NCI-H146 (cell line): ENCODE measurements at places on chromosomes 2 and 18.
A peak's percentile ranks its signal among the peaks of the same experiment; 100 is the strongest.

- DNase-seq: peak; percentile 30
Observed at GRCh38 chr2:163044114-163044513, 205.5 kb upstream of the KCNH7 start.

GRCh38 chr2:125092276-125093009, 1067.4 kb downstream of the CNTNAP5 start:
- peak; percentile 25 for DNase-seq

GRCh38 chr2:149313512-149313972, 16.8 kb upstream of the LYPD6 start:
- peak; percentile 16 for DNase-seq

DNA sequence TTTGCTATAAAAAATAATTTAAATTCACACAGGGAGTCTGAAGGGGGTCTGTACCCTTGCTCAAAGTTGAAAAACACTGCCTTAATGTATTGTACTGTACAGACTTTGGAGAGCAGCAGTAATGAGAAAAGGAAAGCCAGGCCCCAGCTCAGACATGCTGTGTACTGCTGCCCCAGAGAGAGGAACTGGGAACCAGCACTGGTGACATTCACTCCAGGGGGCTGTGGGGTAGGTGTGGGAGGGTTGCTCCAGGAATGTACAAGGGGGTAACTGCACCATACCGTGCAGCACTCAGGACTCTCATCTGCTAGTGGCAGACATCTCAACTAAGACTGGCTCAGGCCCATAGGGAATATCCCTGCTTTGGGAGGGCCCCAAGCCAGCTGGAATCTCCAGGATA, 146.0 kb upstream of the RMP24 start:
- no peak for DNase-seq

- no peak for DNase-seq
Observed at GRCh38 chr2:88350331-88351248, 101.9 kb downstream of the FOXI3 start.

DNA sequence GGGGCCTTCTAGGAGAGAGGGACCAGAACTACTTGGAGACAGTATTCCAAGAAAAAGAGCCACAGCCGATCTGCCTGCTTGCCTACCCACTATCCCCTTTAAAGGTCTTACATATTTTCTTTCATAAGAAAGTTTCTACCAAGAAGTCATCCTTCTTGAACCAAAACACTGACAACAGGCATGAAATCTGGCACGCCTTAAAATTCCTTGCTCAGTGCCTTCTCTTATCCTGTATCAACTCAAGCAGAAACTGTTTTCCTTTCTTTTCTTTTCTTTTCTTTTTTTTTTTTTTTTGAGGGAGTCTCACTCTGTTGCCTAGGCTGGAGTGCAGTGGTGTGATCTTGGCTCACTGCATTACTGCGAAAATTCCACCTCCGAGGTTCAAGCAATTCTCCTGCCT, 48.3 kb upstream of the ZFP36L2 start:
- DNase-seq: no peak

- DNase-seq: peak; percentile 62
Observed at GRCh38 chr18:63197246-63197869, 122.2 kb downstream of the BCL2 start.

- no peak for DNase-seq
Observed at GRCh38 chr2:37394263-37394662, 49.8 kb downstream of the QPCT start.

DNA sequence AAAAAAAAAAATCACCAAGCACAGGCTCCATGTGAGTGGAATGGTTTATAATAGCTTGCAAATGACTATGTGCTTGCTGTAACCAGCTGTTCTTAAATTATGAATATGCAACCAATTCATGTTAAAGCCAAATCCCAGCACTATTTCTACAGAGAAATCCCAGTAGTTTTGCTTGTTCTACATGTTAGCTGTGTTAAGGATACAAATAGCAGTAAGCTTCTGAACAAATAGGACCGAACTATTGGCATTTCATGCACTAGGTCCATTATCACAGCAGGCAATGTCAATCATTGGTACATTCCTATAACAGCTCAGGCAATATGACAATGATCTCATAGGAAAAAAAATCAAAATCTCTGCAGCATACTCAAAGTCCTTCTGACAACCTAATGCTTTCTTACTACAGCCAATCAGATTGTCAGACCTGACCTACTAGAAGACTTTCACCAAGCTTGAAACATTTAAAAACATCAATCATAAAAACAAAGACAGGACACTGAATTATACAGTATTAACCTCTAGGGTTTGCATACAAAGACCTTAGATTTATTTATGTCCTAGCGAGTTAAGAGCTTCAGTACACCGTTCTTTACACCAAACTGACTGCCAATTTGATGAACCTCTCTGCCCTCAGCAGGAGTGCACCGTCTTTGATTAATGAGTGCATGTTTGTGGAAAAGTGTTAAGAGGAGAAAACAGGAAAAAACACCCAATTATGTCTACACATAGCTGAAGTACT, 6.4 kb downstream of the BAZ2B start:
- peak; percentile 25 for DNase-seq

- DNase-seq: no peak
Observed at GRCh38 chr18:63109022-63109421, 210.5 kb downstream of the BCL2 start.

DNA sequence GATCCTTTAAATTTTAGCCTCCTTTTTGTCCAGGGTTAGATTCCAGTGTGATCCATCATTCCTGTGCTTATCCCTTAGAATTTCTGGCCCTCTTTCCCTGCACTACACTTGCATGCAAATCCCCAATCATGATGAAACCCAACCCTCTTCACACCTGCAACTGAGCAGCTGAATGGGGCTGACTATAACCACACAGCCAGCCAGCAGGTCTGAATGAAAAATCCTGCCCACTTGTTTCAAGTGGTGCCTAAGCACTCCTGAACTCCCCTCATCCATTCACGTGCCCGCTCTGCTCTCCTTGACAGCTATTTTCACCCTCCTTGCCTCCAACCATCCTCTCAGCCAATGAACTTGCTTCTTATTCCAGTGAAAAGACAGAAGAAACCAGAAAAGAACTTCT, 80.5 kb upstream of the AFF3 start:
- DNase-seq: peak; percentile 27

DNA sequence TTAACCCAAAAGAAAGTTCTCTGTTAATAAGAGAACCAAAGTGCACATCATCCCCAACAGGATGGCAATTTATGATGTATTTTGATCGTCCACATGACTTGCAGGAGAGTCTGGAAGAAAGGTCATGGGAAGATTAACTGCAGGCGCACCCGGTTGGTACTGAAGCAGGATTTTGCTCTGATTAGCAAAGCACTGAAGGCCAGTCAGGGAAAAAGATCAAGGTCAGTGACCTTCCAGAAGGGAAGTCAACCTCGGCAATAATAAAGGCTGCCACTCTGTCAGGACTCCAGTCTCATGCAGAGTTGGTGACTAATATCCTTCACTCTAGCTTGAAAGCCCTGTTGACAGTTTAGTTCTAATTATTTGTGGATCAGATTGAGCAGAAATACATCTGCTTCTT, 432.7 kb upstream of the RAB12 start:
- no peak for DNase-seq

- peak; percentile 63 for DNase-seq
Observed at GRCh38 chr2:157497638-157498314, 53.9 kb upstream of the CYTIP start.

- no peak for DNase-seq
Observed at GRCh38 chr18:13239171-13239956, 20.8 kb downstream of the LDLRAD4 start.

- DNase-seq: no peak
Observed at GRCh38 chr2:121860033-121860757, 104.7 kb downstream of the TSN start.

DNA sequence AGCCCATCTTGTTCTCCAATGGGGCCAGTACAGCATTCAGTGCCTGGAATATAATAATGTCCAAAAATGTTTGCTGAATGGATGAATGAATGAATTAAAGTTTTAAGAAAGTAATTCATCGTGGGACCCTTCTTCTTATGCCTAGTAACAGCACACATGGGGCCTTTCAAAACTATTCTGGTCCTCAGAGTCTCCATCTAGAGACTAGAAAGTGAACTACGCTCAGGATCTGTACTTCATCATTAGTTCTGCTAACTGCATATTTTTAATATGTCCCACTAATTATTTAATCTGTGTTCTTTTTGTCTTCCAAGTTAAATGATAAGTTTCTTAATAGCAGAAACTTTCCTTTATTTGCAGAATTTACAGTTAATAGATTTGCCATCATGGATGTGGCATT, 172.5 kb downstream of the SMAD2 start:
- DNase-seq: no peak

DNA sequence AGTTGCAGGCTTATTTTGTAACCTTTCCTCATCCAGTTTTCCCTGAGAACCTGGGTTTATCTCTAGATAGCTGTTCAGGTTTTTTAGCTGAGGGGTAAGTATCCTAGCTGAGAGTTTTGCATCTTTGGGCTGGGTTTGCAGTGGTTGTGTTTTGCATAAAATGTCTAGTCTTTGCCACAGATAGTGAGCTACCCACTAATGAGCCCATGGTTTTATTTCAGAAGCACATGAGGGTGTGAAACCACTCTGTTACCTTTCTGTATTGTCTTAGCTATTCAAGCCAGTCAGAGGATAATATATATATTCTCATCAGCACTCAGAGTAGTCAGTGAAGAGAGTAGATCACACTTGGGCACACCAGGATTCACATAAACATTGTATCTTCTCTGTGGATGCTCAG, 24.6 kb upstream of the TXNDC2 start:
- no peak for DNase-seq

GRCh38 chr2:168565112-168565511, 109.0 kb downstream of the CERS6 start:
- no peak for DNase-seq

DNA sequence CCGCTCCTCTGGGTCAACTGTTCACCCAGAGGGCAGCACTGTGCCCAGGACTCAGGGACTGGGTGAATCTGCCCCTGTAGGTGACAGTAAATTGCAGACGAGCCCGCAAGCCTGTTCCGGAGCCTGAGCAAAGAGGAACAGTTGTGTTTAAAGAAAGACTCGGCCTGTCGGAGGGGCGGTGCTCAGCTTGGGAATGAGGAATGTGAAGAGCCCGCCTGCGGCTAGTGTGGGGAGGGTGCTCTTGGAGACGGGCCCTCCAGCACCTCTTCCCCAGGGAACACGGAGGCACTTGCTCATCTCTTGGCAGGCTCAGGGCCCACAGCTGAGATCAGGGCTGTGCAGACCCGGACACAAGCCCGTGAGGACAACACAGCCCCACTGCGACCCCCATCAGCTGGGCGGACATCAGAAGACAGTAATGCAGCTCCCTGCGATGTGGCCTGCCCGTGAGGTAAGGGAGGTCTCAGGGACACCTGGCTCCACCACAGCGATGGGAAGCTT, 299.0 kb downstream of the NDUFA10 start:
- no peak for DNase-seq

- no peak for DNase-seq
Observed at GRCh38 chr2:233832869-233833311, 21.4 kb downstream of the HJURP start.

DNA sequence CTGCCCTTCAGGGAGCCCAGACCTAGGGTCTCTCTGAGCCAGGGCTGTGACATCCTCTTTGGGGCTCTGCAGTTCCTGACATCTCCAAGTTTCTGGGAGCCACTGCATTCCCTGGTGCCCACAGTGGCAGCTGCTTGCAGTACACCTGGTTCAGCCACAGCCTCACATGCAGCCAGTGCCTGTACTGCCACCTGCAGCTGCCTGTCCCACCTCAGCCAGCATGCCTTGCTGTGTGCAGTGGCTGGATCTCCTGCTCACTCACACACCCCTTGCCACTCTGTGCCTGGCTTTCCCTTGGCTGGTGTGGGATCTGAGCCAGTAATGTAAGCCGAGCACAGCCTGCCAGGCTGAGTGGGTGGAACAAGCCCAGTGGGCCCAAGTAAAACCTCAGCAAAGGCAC, 1288.7 kb downstream of the CNTNAP5 start:
- no peak for DNase-seq

DNA sequence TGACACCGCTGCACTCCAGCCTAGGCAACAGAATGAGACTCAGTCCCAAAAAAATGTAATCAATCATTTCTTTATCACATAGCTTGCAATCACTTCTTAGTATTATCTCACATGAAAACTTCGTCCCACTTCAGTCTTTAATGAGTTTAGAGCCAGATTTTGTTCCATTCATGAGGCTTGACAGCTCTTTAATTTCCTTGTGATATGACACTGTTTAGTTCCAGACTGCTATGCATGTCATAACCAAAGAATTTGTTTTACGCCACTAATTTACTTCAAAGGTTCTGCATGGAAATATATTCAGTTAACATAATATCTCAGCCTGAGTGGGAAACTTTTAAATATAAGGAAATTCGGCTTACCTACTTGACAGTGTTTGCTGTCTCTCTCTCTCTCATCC, 113.1 kb downstream of the ZNF532 start:
- DNase-seq: no peak

GRCh38 chr2:64457524-64457923, 3.6 kb downstream of the LGALSL start:
- DNase-seq: no peak

DNA sequence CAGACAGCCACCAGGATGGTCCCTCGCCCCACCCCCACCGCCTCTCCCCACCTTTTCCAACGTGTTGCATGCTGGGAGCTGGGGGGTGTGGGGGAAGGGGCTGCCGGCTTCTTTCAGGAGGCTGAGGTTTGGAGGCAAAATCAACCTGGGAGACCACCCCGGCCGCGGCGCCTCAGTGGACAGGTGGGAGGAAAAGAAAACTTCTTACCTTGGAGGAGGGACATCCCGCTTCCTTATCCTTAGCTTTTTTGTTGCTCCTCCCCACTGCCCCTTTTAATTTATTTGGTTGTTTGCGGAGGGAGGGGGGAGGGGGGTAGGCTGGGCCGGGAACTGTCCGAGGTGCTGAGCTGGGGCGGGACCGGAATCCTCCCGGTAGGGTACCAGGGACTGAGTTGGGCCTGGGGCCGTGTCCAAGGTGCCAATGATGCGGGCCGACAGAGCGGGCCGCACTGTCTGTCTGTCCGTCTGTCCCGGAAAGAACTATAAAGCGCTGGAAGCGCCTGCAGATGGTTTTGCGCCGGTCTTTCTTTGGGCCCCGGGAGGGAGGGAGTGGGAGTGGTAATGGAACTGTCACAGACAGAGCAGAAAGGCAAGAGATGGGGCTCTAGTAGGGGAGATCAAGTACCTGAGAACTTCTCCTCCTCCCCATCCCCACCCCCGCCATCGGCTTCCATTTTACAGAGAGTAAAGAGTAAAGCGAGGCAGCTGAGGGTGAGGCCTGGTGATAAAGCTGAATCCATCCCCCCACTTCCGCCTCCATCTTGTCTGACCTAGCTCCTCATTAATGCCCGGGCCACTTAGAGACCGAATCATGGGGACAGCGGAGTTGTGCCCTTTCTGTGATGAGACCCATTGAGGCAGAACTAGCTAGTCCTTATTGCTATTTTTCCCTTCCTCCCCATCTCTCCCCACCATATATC, 2.4 kb downstream of the CDK5R2 start:
- peak; percentile 72 for DNase-seq

GRCh38 chr2:79638410-79638809, 125.6 kb downstream of the CTNNA2 start:
- peak; percentile 1 for DNase-seq
